ENCODE measurements at places on chromosomes 3 and 15.

- peak; percentile 40 for DNase-seq
Measured at GRCh38 chr3:138180375-138181029, 5.8 kb upstream of the DBR1 start.

DNA sequence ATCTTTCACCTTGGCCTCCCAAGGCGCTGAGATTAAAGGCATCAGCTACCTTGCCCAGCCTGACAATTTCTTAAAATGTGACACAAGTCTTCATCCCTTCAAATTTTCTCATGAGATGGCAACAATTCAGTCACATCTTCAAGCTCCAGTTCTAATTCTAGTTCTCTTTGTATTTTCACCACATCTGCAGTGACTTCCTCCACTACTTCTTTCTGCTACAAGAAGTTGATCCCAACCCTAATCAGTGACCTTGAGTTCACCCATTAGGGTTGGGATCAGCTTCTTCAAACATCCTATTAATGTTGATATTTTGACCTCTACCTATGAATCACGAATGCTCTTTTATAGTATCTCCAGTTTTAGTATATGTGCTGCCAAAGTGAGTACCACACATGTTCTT, 59.8 kb downstream of the TRIM71 start:
- DNase-seq = no peak

DNA sequence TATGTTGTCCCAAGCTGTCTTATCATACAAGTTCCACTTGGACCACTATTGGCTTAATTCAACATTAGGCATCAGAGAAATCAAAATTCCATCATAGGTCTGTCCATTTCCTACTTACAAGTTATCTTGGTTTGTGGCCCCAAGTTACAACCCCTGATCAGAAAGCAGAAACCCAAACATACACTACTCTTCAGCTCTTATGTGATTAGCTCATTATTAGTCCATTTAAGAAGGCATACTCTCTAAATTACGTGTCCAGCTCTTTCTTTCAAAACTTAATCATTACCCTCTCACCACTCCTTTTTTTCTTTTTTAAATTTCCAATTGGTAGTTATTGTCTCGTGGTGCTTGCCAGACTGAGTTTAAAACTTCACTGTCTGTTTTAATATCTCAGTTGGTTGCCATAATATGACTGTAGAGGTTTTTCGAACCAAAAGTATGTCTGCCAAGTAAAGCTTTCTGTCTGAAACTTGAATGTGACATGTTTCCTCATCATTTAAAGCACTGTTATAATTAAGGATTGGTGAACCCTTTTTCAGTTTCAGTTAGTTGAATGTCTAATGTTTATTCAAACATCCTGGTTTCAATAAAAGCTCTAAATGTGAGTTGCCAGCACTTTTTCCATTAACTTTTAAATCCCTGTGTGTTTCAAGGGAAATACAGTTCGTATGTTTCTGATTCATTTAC, 150.3 kb downstream of the SAMMSON start:
- DNase-seq = no peak

DNA sequence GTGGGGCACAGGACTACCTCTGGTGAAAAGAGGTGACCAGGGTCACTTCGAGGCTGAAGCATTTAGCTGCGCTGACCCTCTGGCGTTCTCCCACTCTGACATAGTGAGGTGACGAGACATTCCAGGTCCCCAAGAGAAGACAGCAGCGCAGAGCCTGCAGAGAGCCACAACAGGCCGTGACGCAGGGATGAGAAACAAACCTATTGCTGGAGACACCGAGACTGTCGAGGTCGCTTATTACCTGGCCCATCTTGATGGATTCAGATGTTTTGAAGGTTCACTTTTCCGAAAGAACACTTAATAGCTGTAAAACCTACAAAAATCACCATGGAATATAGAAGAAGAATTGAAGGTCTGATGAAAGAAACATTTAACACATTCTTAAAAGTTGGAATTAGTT, 466.3 kb downstream of the NR2F2 start:
- no peak for DNase-seq
